T-helper 1 cell (primary cell): ENCODE measurements at places on chromosomes 5 and 9.

DNA sequence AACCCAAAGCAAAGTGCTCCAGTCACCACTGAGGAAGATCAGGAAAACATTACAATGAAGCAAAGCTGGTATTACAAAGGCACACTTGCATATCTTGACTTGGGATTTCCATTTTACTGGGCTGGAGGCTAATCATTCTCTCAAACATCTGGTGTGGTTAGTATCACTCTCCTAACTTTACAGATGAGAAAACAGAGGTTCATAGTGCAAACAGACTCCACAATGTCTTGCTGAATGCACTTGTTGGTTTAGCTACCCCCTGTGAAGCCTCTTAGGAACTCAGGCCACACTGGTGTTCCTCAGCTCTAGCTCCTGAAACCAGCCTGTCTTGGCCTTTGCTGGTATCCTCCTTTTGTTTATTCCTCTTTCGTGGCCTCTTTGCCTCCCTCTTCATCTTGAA, 29.5 kb upstream of the SMAD5 start:
- no peak for DNase-seq

GRCh38 chr5:178606269-178606668, 16.1 kb upstream of the COL23A1 start:
- no peak for DNase-seq

DNA sequence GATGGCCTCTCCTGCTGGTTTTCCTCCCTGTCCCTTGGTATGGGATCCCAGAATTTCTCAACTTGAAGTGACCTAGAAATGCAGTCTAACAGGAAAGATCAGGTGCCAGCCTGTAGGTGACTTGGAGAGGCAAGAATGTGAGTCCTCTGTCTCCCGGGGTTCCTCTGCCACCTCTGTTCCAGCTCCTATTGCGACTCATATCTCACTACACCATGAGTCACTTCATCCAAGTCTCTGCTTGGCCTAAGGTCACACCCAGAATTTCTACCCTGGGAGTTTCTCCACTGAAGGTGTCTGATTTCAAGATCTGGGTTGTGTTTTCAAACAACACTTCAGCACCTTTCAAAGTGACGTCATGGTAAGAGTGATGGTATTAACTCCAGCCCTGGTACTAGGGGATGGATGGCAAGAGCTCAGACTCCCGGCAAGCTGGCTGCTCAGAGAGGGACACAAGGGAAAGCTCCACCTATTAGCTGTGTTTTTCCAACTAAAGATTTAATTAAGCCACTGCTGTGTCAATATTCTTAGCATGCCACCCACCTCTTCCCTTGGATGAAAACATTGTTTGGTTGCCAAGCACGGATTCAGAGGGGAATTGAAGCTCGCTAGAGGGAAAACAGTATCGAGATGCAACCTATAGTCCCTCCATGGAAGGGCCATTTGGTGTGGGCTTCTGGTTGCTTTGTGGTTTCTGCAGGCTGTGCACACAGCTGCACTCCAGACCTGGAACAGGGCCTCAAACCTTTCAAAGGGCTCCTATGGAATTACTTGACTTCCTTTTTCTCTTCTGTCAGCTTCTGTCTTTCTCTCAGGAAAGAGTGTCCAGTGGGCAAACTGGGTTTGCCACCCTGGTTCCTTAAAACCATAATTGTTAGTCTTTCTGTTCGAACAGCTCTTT, 205.7 kb downstream of the GAS1 start:
- no peak for DNase-seq

- DNase-seq, result no peak
Measured at GRCh38 chr5:121993191-121993590, 31.4 kb downstream of the SRFBP1 start.

DNA sequence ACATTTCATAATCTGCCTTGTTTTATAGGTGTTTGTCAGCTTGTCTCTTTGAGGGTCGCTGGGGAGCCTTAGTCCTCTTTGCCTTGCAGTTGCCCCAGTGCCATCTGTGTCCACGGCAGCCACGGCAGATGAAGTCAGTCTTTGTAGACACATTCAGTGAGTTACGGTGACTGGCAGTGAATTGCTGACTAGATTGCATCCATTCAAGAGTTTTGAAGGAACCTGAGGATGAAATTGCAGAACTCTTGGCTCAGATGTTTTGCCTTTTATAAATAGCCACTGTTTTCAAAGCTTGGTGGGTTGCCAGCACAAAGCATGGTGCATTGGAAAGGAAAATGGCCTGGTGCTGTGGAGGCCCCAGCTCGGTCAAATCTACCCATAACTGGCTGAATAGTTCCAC, 125.6 kb downstream of the TRIO start:
- no peak for DNase-seq

GRCh38 chr5:69103521-69103920, 9.7 kb downstream of the SLC30A5 start:
- DNase-seq, result no peak

DNA sequence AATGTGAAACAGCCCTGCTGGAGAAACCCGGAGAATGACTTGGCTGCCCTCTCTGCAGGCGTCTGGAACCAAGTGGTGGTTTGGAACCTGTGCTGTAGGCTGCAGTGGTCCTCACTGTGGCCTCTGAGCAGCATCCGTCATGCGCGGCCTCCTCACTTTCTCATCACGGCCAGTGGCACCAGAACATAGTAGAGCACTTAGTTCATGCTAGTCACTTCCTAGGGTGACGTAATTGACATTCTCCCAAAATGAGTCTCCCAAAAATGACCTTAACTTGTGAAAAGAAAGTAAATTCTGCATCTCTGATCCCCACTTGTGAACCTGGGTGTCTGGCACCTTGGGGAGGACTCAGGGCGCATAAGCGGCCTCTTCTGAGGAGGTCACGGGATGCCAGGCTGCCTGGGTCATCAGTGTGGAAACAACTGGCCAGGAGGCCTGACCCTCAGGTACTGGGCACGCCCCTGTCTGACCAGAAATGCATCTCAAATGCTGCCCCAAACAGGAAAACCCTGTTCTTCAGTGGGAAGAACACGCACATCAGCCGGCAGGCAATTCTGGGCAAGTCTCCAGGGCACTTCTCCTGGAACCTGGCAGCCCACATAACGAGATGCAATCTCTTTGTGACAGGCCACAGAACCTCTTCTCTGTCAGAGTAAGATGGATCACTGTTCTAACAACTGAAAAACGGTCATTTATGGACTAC, 36.6 kb upstream of the SPTLC1 start:
- DNase-seq, result no peak

- DNase-seq, result no peak
Measured at GRCh38 chr5:156498226-156498980, 171.4 kb downstream of the SGCD start.

DNA sequence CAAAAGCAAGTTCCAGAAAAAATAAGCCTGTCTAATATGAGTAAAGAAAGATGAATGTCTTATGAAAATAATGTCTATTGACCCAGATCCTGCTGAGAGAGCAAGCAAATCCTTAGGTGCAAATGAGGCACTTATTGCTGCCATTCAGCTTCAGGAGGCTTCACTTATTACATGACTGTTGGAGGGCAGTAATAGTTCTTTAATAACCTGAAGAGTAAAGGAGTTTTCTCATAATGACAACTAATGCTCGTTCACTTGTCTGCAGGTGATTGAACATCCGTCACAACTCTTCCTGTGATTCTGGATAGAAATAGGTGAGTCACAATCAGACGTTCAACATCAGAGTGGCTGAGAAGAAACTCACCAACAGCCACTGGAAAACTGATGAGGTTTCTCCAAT, 58.3 kb downstream of the SPOCK1 start:
- DNase-seq, result no peak

GRCh38 chr5:146169076-146169475, 13.4 kb downstream of the LARS1 start:
- no peak for DNase-seq

GRCh38 chr5:77200663-77201062, 9.8 kb upstream of the PDE8B start:
- no peak for DNase-seq

DNA sequence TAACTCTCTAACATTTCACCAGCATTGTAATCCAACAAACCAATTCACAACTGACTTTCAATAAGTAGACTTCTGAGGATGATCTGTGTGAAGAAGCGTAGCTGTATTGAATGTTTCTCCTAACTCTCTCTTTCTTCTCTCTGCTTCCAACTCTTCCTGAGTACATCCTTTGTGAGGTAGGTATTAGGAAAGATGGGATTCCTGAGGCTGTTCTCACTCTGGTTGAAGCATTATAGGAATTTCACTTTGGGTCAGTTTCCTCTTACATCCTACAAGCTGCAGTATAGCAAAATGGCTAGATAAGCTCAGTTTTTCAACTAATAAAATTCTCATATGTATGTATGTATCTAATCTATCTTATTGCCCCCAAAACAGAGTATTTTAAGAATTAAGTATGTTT, 702.8 kb downstream of the CETN3 start:
- DNase-seq, result no peak

GRCh38 chr9:93190133-93190525, 6.2 kb downstream of the WNK2 start:
- DNase-seq, result no peak

- no peak for DNase-seq
Measured at GRCh38 chr5:173456751-173457171, 128.5 kb upstream of the STC2 start.

GRCh38 chr9:37002413-37003217, 31.5 kb downstream of the PAX5 start:
- DNase-seq, result no peak

DNA sequence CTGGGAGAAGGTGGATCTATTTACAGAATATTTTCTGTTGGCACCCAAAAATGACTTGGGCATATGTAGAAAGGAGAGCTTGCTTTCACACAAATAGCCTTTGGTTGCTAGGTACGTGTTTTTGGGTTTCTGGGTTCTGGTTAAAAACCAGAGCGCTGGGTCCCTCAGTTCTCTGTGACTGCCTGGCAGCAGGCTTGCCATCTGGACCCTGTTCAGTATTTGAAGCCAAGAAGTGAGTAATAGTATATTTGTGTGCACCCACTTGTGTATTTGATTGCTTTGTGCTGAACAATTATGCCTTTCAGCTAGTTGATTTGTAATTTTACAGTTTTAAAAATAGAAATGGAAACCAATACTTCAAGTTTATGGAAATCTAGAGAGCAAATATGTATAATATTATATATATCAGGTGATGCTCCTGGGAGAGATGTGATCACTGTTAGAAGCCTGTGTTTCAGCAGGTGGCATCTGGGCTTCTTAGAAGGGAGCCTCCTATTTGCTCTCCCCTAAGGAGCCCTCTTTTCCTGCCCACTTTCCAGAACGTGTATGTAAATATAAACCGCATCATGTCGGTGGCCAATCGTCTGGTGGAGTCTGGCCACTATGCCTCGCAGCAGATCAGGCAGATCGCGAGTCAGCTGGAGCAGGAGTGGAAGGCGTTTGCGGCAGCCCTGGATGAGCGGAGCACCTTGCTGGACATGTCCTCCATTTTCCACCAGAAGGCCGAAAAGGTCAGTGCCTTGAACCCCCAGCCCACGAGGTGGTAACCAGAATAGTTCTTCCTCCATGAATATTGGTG, 153.6 kb downstream of the TRIO start:
- no peak for DNase-seq

DNA sequence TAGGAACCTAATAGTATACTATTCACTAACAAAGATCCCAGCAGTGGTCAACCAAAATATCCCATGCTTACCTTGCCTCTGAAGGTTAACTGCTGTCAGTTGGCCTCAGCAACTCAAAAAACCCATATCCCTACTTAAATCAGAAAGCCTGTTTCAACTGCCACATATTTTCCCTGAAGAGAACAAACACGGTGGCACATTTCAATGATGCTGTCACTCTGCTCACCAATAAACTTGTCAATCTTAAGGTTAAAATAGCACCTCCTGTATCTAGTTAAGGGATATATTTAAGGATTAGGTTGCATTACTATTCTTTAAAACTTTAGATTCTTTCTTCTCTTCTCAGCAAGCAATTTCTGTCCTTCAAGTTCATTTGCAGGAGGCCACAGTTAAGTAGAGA, 986.9 kb downstream of the CDH18 start:
- no peak for DNase-seq

DNA sequence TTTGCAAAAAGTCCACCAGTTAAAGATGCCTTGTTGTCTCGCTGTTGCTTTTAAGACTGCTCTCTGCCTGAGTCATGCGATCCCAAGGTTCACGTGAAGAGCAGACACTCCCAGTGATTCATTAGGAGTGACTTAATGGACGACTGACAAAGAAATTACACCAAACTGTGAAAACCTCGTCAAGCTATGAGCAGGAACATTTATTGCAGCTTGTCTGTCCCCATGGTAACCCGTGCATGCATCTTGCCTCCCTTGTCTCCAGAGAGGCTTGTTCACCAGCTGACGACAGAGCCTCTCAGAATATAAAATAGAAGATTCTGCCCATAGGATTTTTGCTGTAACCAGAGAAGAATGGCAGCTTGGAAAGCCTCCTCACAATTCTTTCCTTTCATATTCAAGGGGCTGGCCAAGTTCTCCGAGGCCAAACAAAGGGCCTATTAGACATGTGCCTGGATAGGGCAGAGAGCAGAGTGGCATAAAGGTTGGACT, 352.7 kb downstream of the SPOCK1 start:
- no peak for DNase-seq

DNA sequence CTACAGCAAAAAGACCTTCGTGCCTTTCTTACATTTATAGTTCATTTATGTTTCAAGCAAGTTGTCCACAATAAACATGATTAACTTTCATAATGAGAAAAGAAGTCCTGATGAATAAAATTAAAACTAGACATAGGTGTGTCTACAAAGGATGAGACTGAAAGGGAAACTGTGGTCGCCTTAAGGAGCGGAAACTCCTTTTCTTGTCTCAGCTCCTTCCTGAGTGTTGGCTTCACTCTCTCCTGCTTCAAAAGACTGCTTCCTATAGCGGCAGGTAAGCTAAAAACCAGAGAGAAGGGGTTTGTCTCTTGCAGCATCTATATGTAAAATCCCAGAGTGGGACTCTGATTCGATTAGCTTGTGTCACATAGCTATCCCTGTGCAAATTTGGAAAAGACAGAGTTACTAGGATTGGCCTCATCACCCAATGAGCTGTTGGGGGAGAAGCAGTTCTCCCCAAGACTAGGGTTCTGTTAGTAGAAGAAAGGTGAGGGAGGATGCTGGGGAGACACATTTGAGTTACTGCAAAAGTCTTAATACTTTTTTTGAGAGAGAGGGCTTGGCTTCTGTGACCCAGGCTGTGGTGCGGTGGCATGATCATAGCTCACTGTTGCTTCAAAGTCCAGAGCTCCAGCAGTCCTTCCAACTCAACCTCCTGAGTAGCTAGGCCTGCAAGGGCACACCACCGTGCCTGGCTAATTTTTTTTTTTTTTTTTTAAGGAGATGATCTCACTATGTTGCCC, 16.8 kb upstream of the CTSL start:
- DNase-seq, result no peak
